Stimulated activated CD4-positive, alpha-beta T cell treated with anti-CD3 and anti-CD28 coated beads, Interleukin-4, amount 100 ng/mL, for 1 hour (primary cell): ENCODE measurements at places on chromosomes 6 and 20.

DNA sequence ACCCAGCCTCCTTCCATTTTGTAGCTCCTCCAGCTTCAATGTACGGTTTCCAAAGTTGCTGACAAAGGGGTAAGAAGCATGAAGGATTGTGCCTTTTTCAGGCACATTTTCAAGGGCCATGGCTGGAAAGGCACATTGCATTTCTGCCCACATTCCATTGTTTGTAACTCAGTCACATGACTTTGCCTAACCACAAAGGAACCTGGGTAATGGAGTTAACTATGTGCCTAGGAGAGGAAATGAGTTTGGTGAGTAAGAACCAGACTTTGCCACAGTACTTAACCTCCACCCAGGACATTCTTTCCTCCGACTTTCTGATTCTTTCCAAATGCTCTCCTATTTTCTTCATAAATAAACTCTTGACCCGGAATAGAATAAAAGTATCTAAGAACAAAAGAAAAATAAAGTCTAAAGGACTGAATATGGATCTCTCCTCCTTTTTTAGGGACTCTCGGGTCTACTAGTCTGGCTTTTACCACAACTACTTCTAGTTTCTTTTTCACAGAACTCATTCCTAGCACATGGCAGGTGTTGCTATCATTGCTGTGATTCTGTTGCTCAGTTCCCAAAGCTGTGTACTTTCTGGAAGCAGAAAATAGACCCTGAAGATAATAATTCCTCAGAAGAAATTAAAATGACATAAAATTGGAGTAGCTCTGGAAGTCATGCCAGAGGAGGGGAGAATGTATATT lies 81.5 kb upstream of the ISM1 start:
- DNase-seq: no peak

GRCh38 chr20:47380481-47380880 lies 24.0 kb upstream of the ZMYND8 start:
- DNase-seq: no peak

- DNase-seq: no peak
These were observed 389.0 kb downstream of the CBLN4 start for GRCh38 chr20:55616367-55616766.

DNA sequence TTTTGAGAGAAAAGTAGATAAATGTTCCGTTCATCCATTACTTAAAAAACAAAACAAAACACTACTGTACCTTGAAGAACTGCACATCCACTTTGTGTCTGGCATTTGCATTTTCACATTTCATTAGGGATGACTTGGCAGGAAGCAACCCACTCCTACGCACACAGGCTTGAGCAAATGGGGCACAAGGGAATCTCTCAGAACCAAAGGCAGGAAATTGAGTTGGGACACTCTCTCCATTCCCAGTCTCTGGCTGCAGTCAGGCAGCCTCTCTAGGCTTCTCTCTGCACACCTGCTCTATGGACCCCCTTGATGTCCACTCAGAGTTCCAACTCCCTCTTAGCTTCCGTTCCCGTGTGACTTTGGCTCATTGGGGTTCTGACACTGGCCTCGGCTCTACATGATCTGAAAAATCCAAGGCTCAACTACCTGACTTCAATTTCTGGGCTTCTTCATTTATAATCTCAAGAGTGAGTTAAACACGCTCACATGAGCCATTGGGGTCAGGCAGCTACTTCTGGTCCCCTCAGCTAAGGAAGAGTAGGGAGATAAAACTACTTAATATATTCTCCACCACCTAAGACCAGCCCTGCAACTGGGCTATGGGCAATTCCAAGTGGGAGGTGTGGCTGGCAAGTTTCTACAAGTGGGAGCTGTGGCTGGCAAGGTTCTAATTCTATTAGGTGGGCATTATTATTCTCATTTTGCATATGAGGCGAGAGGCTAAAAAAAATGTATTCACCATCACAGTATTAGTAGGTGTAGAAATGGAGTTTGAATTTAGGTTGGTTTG lies 251.9 kb downstream of the SOD2 start:
- no peak for DNase-seq

- DNase-seq: no peak
These were observed 27.6 kb upstream of the CGA start for GRCh38 chr6:87122477-87122876.

GRCh38 chr6:31210123-31210522 lies 39.6 kb upstream of the POU5F1 start:
- DNase-seq: no peak

GRCh38 chr6:5422321-5422915 lies 161.1 kb downstream of the FARS2 start:
- peak; percentile 5 for DNase-seq

DNA sequence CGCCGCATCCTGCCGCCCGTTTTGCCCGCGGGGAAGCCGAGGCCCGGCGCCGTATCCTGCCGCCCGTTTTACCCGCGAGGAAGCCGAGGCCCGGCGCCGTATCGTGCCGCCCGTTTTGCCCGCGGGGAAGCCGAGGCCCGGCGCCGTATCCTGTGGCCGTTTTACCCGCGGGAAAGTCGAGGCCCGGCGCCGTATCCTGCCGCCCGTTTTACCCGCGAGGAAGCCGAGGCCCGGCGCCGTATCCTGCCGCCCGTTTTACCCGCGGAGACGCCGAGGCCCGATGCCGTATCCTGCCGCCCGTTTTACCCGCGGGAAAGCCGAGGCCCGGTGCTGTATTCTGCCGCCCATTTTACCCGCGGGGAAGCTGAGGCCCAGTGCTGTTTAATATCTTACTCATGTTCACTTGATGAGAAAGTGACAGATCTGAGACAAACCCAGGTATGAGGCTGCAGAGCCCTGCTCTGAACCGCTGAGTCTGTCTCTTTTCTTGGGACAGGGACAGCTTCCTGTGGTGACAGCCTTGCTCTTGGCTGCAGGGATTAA lies 129.4 kb downstream of the CDH26 start:
- peak; percentile 5 for DNase-seq

DNA sequence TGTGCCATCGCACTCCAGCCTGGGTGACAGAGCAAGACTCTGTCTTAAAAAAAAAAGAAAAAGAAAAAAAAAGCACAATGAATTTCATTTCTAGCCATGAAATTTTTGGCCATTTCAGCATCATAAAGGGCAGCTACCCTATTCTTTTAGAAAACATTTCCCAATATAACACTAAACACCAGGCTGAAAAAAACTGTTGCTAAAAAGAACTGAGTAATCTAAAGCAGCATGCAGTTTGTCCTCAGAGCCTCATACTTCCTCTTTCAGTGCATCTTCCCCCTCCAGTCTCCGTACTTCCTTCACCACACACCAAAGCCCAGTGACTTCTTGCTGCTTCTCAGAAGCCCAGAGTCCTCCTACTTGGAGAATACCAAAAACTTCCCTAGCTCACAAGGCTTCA lies 5.6 kb upstream of the IFNGR1 start:
- DNase-seq: no peak

- no peak for DNase-seq
These were observed 86.4 kb upstream of the CBLN4 start for GRCh38 chr20:56091628-56092234.

GRCh38 chr6:30154709-30155519 lies 6.1 kb downstream of the TRIM10 start:
- no peak for DNase-seq

DNA sequence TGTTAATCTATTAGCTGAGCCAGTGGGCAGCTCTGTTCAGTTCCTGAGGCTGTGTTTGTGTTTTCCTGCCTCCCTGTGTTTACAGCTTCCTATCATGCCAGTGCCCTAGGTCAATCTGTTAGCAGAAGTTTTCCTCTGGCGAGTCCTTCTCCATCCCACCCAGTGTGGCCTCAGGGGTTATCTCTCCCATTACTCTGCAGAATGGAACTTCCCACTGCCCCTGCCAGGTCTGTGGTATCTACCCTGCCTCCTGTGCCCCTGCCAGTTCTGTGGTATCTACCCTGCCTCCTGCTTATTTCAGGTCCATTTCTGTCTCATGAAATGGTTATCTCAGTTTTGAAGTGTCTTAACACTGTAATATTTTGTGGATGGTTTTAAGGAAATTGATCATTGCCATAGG lies 63.1 kb downstream of the SLX4IP start:
- no peak for DNase-seq

DNA sequence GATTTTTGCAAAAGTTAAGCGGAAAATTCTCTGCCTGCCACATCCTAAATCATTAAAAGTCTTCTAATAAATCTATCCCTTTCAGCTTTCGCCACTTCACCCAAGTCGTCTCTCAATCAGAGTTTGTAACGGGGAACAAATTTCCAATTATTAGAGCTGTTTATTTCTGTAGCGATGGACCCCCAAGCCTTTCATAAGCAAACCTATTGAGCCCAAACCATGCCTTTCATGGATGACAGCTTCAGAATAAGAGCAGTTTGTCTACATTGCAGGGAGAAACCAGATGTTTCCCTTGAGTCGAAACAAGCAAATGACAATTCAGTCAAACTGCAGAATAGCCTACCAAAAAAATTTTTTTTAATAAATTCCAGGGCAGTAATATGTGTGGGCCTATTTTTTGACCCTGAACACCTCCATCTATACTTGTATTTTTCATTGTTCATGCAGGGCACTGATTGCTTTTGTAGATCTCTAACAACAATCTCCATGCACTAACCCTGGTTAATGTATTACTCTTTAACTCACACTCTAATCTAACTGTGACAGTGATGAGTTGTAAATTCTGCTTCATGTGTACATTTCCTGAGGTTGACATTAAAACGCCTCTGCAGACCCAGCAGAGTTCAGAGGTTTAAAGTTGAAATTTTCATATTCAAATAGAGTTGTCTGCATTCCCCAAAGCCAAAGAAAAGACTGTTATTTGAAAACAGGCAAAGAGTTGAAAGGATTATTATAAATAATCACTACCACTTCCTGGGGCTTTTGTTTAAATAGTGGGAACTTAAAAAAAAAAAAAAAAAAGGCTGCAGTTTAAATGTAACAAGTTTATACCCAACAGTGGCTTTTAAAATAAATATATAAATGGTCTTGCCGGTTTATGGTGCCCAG lies 64.5 kb downstream of the ATP9A start:
- DNase-seq: no peak

DNA sequence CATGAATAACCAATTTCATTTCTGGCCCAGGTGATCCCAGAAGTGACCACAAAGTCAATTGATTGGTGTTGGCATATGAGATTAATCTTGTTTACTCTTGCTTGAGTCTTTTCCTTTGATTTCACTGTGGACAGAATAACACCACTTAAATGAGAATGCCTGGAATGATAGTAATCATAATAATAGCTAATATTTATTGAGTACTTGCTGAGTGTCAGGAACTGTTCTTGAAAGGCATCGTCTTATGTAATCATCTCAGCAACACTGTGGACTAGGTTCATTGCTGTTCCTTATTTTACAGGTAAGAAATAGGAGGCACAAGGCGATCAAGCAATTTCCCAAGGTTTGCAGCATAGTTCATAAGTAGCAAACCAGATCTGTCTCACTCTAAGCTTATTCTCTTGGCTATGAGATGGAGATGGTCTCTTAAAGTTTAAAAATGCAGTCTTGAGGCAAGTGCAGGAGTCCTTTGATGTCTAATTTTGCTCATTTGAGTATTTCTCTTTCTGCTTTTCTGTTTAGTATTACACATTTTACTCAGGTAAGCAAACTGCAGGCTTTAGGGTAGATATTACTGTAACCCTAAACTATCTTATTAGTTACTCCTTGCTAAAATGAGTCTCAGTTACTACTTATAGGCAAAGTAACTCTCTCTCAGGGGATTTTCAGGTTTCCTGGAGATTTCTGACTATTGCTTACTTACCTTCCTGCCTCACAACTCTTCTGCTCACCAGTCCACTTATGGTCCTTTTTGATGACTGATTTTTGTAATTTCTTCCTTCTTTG lies 6.3 kb downstream of the ADGRG6 start:
- DNase-seq: no peak

DNA sequence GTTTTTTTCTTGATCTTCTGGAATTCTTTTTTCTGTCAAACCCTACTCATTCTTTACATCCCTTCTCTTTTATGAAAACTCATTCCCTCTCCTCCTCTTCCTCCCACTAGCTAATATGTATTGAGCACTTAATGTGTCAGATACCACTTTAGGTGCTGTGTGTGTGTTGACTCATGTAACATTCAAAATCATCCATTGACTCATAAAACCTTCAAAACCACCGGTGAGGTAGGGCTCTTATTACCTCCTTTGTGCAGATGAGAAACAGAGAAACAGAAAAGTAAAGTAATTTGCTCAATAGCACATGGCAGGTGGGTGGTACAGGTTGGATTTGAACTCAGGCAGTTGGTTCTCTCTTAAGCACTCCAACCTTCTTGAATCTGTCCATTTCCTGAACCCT lies 136.3 kb upstream of the NEDD9 start:
- DNase-seq: no peak

DNA sequence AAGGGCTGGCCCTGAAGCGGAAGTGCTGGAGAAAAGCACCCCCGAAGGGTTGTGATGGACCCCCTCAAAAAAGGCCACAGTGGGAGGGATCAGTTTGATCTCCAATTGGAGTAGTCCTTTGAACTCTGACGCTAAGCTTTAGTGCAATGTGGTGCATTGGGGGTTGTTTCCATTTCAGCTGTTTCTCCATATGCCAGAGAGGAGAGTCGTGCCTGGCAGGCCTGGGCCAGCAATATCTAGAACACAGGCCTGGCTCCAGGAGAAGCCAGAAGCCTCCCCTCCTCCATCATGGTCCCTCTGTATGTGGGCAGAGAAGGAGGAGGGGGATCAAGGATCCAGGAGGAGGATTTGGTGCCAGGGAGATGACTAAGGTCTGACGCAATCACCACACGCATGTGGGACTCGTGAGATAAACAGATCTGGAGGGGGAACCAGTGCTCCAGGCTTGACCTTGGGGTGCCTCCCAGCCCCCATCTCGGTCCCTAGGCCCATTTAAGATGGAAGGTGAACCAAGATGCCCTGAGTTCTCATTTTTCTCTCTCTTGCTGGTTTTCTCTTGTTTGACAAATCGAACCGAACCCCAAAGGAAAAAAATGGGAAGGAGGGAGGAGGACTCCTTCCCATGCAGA lies 517.4 kb upstream of the JARID2 start:
- DNase-seq: no peak

DNA sequence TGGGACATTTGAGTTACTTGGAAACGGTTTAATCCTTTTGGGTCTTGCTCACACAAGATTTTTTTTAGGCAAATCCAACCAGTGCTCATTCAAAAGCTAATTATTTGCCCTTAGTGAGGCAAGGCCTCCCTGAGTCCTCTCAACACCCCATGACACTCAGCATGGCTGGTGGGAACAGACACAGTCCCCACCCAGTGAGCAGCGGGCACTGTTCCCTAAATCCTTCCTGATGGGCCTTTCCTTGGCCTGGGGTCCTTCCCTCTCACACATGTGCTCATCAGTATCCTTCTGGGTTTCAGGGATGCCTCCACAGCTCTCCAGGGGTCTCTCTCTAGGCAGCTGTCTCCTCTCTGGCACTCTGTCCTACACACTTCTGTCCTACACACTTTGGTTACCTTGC lies 28.0 kb downstream of the PLAGL2 start:
- DNase-seq: no peak

GRCh38 chr6:73157870-73158269 lies 67.4 kb downstream of the KHDC1L start:
- no peak for DNase-seq

- no peak for DNase-seq
These were observed 218.7 kb upstream of the FUT9 start for GRCh38 chr6:95797054-95797453.

GRCh38 chr6:161761966-161762365 lies 488.1 kb upstream of the AGPAT4 start:
- no peak for DNase-seq

GRCh38 chr6:143301188-143301587 lies 149.3 kb downstream of the ADAT2 start:
- DNase-seq: no peak
